Camera-type eye (tissue), 1 donor: ENCODE measurements at places on chromosomes 7 and 10. TPM values are rescaled to one million over a fixed set of nuclear protein-coding genes. Genes with fewer than 3 reads are reported as not detected.

CDC14C gene
- 0.22 TPM for total RNA-seq

THNSL1 gene
- total RNA-seq, result 13.0 TPM

UPK3B gene
- total RNA-seq, result 0.99 TPM

MYL10 gene
- 3.8 TPM for total RNA-seq

MYOZ1 gene
- total RNA-seq, result 18.0 TPM

CDHR3 gene
- total RNA-seq, result 4.8 TPM

CALML5 gene
- 3.3 TPM for total RNA-seq

OIT3 gene
- 1.6 TPM for total RNA-seq
